ENCODE measurements at places on chromosomes 16 and 17. TPM values are rescaled to one million over a fixed set of nuclear protein-coding genes. Genes with fewer than 3 reads are reported as not detected.

Gene CLEC18B
- total RNA-seq = 1.1 TPM

Gene TSPOAP1
- total RNA-seq = 87.2 TPM

DNA sequence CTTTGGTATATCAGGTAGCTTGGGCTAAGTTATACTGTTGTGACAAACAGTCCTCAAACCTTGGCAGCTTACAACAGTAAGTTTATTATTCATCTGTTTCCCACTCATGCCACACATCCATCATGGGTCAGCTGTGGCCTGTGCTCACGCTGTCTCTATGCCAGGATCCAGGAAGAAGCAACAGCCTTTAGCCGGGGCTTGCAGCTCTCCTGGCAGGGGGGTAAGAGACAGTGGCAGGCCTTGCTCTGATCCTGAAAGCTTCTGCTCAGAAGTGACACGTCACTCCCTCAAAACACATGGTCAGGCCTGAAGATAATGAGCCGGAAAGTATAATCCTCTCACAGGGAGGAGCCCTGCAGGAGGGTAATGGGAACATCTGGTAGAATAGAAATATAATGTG lies 377.6 kb downstream of the CPPED1 start:
- H3K27ac ChIP-seq = peak overlapping the region; percentile 64
- H3K36me3 ChIP-seq = peaks cover 4% of the 10 kb centered on the region
- H3K4me1 ChIP-seq = peaks cover 8% of the 10 kb centered on the region
- no peaks in the 10 kb centered on the region for H3K27me3 ChIP-seq
- no peak overlapping the region for H3K4me3 ChIP-seq

GRCh38 chr17:76720941-76721340 lies 5.5 kb downstream of the JMJD6 start:
- H3K4me3 ChIP-seq = no peak overlapping the region
- H3K27me3 ChIP-seq = no peaks in the 10 kb centered on the region
- H3K27ac ChIP-seq = no peak overlapping the region
- peaks cover 8% of the 10 kb centered on the region for H3K4me1 ChIP-seq

Gene PLA2G15
- 19.8 TPM for total RNA-seq

- H3K27ac ChIP-seq = no peak overlapping the region
- H3K36me3 ChIP-seq = peaks cover 3% of the 10 kb centered on the region
- peaks cover 15% of the 10 kb centered on the region for H3K4me1 ChIP-seq
- no peak for DNase-seq
These were observed 202 bp downstream of the CEP131 start for GRCh38 chr17:81222620-81222905.

Gene GAS2L2
- total RNA-seq = 0.11 TPM
